Activated T-helper 2 cell treated with anti-CD3 and anti-CD28 coated beads, Interferon-gamma antibody, Interleukin-2, Interleukin-4, amounts not matched to agents 10 μg/mL and 5 μg/mL and 100 μg/mL, durations not matched to agents 14 hours and 24 hours and 36 hours (primary cell): ENCODE measurements at places on chromosomes 3 and 15.

GRCh38 chr3:13839726-13840340 is 40.0 kb downstream of the WNT7A start:
- no peaks in the 10 kb centered on the region for H3K36me3 ChIP-seq
- H3K4me3 ChIP-seq = no peak overlapping the region
- no peak overlapping the region for H3K27ac ChIP-seq
- no peak for DNase-seq
- no peaks in the 10 kb centered on the region for H3K4me1 ChIP-seq
- H3K27me3 ChIP-seq = no peaks in the 10 kb centered on the region

- no peaks in the 10 kb centered on the region for H3K36me3 ChIP-seq
- H3K27me3 ChIP-seq = peaks cover 44% of the 10 kb centered on the region
- no peak overlapping the region for H3K27ac ChIP-seq
- H3K4me1 ChIP-seq = peaks cover 4% of the 10 kb centered on the region
These were observed 413.5 kb upstream of the THBS1 start for GRCh38 chr15:39167164-39168058.

- H3K4me1 ChIP-seq = peaks cover 50% of the 10 kb centered on the region
- H3K27me3 ChIP-seq = no peaks in the 10 kb centered on the region
- DNase-seq = no peak
- peak overlapping the region; percentile 76 for H3K4me3 ChIP-seq
These were observed 528 bp upstream of the TATDN2 start for GRCh38 chr3:10247679-10248183.

- H3K4me1 ChIP-seq = peaks cover 18% of the 10 kb centered on the region
- no peak for DNase-seq
- peaks cover 10% of the 10 kb centered on the region for H3K36me3 ChIP-seq
- no peaks in the 10 kb centered on the region for H3K27me3 ChIP-seq
- no peak overlapping the region for H3K4me3 ChIP-seq
These were observed 14.5 kb upstream of the ZFYVE19 start for GRCh38 chr15:40792394-40792793.

DNA sequence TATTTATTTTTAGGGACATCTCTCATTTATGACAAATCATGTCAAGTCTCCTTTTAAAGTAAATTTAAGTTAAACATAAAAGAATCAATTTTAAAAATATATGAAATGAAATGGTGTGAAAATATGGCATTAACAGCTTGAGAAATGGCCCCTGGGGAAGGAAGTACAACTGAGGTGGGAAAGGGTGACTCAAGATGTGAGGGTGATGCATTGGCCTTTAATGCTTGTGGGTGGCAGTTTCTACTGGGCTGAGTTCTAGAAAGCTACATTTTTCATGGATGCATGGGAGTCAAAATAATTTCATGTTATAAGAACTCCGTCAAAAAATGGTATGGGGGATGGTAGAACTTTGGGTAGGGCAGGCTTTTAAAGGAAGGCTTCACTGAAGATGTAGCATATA is 708.8 kb upstream of the CFAP20DC start:
- no peak overlapping the region for H3K4me3 ChIP-seq
- peaks cover 7% of the 10 kb centered on the region for H3K36me3 ChIP-seq
- peaks cover 79% of the 10 kb centered on the region for H3K4me1 ChIP-seq
- H3K27ac ChIP-seq = peak overlapping the region; percentile 9

- H3K4me1 ChIP-seq = no peaks in the 10 kb centered on the region
- no peak overlapping the region for H3K27ac ChIP-seq
- no peak overlapping the region for H3K4me3 ChIP-seq
- H3K36me3 ChIP-seq = no peaks in the 10 kb centered on the region
- H3K27me3 ChIP-seq = no peaks in the 10 kb centered on the region
These were observed 93.1 kb upstream of the SLC6A11 start for GRCh38 chr3:10722911-10723310.

GRCh38 chr15:100114571-100114970 is 227.2 kb downstream of the ADAMTS17 start:
- no peak overlapping the region for H3K27ac ChIP-seq
- no peak for DNase-seq
- peaks cover 28% of the 10 kb centered on the region for H3K4me1 ChIP-seq
- no peaks in the 10 kb centered on the region for H3K27me3 ChIP-seq
- H3K4me3 ChIP-seq = no peak overlapping the region
- no peaks in the 10 kb centered on the region for H3K36me3 ChIP-seq
